Activated CD4-positive, alpha-beta T cell treated with anti-CD3 and anti-CD28 coated beads, Interleukin-2, amount 50 U/mL, for 1 hour (primary cell): ENCODE measurements at places on chromosomes 3 and 15.

- peak; percentile 45 for DNase-seq
Measured at GRCh38 chr3:127694467-127695215, 21.9 kb downstream of the ABTB1 start.

- DNase-seq = no peak
Measured at GRCh38 chr15:39579487-39580116, 1.3 kb upstream of the THBS1 start.

DNA sequence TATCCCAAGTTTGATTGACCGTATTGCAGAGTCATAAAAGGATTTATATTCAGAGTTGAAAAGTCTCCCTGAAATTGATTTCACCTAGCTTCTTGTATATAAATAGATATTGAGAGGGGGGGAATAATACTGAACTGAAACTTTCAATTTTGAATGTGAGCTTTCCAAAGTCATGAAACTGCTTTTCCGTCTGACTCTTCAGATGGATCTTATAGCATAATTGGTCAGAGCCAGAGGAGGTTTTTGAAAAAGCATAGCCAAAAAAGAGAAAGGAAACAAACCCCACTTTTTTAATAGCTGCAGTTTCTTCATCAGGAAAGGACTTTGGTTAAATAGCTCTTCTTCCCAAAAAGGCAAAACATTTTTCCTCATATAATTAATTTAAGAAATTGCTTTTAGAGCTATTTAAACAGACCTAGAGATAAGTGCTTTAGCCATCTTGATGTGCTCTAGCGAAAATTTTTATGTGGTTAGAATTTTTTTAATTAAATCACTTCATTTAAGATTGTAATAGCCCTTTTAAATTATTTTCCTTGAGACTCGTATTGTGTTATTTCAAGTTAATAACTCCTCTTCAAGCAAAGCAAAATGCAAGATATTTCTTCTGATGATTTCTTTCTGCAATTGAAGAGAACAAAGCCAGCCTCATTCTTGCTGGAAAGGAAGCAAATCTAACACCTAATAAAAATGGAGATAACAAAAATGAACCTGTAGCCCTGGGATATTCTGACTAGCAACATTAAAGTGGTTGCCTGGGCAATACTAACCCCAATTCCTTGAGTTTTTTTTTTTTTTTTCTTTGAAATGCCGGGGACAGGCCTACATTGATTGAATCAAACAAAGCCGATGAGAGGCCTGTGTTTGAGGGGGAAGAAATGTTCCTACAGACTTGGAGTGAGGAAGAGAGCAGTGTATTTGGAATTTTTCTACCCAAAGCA, 173.6 kb downstream of the PTPRG start:
- no peak for DNase-seq

- DNase-seq = no peak
Measured at GRCh38 chr3:127615631-127616305, 13.2 kb upstream of the PODXL2 start.

- DNase-seq = no peak
Measured at GRCh38 chr3:98540346-98540745, 8.6 kb downstream of the GPR15 start.

GRCh38 chr15:83248151-83249029, 36.1 kb downstream of the BNC1 start:
- no peak for DNase-seq

DNA sequence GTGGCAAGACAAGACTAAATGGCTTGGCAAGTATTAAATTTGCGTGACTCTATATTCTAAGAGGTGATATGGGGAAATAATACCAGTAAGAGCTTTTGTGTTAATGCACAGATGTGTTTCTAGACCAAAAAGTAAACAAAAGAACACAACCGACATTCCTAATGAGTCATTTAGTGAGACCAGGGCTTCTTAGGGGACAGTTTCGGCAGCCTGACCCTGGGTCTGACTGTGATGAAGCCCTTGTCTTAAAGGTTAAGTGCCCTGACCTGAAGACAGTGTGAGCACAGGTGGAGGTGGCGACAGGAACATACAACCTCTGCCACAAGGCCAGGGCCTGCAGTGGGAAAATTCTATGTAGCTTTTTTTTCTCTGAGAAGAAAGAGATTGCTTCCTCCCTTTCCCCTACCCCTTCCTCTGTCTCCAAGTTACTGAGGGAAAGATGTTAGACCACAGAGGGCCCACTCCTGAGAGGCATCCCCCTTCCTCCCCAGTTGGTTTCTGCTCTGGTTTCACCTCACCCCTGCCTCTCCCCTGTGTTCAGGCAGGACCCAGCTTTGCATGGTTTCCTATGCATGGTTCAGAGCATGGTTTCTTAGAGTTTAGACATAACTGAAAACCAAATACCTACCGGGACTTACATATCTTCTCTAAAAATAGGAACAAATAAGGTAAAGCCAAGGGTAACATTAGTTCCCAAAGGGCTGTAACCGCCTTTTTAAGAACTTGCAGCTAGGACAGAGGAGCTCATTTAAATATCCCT, 24.8 kb upstream of the CMTM7 start:
- no peak for DNase-seq

DNA sequence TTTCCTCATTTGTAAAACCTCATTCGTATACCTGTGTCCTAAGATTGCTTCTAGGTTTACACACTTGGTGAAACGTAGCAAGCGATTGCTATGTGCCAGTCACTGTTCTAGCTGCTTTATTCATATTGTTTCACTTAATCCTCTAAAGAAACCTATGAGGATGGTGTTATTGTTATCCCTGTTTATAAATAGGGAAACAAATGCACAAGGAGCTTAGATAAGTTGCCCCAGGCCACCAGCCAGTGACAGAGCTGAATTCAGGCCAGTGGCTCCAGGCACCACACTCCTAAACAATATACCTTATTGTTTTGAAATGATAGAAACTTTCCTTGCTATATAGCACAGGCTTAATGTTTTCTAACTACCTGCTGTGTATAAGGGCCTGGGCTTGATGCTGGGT, 44.0 kb downstream of the LPP start:
- DNase-seq = no peak

GRCh38 chr3:51927061-51927977, 14.4 kb downstream of the RRP9 start:
- DNase-seq = no peak

DNA sequence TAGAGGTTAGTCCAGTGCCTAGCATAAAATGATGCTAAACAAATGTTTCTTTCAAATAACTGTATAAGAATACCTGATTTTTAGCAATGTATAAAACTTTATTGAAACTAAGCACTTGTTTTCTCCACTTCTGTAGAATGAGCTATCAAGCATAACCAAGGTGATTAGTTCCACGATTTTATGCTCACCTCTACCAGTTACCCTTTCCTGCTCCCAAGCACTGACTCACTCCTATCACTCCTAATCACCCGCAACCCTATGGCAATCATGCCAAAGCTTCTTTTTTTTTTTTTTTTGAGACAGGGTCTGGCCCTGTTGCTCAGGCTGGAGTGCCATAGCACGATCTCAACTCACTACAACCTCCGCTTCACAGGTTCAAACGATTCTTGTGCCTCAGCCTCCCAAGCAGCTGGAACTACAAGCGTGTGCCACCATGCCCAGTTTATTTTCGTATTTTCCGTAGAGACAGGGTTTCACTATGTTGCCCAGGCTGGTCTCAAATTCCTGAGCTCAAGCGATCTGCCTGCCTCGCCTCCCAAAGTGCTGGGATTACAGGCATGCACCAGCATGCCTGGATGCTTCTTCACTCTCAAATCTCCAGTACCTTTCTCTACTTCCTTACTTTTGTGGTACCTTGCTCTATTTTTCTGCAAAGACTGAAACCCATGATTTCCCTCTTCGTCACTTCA, 3.9 kb downstream of the HSPBAP1 start:
- DNase-seq = no peak

- DNase-seq = no peak
Measured at GRCh38 chr3:95123104-95123503, 1060.2 kb downstream of the NSUN3 start.

GRCh38 chr3:53473422-53473821, 21.0 kb upstream of the CACNA1D start:
- no peak for DNase-seq

GRCh38 chr3:34219556-34219955, 421.1 kb downstream of the PDCD6IP start:
- no peak for DNase-seq

DNA sequence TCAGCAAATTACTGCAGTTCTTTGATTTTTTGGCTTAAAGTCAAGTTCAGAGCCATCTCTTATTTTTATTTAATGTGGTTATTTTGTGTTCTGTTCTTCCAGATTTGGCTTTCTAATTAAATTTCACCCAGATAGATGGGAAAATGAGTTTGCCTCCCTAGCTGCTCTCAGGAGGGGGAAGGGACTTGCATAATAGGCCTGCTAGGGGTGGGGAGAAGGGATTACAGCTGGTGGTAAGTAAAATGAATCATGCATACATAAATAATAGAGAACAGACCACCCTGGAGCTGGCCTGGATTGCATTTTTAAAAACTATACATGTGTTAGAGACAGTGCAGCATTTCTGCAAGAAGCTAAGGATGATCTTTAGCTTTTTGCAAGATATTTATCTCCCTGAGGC, 3.9 kb upstream of the PXYLP1 start:
- no peak for DNase-seq

- DNase-seq = no peak
Measured at GRCh38 chr3:58074116-58074715, 66.0 kb downstream of the FLNB start.

GRCh38 chr3:31035681-31036080, 141.2 kb upstream of the GADL1 start:
- DNase-seq = no peak

DNA sequence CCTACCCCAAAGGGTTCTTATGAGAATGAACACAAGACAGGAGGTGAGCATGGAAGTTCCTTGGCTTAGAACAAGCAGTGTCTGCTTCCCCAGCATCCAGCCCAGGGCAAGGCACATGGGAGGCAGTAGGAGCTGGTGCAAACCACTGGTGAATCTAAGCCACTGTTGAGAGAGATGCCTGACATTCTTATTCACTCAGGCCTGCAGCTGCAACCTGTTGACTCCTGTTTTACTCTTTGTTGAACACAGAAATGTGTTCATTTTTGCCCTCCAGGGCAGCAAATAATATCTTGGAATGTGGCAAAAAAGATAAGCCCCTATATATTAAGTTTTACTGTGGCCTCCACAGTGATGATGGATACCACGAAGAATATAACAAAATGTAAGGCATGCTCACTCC, 8.9 kb upstream of the PAK6 start:
- DNase-seq = no peak

GRCh38 chr3:118501152-118501551, 533.5 kb downstream of the IGSF11 start:
- no peak for DNase-seq

DNA sequence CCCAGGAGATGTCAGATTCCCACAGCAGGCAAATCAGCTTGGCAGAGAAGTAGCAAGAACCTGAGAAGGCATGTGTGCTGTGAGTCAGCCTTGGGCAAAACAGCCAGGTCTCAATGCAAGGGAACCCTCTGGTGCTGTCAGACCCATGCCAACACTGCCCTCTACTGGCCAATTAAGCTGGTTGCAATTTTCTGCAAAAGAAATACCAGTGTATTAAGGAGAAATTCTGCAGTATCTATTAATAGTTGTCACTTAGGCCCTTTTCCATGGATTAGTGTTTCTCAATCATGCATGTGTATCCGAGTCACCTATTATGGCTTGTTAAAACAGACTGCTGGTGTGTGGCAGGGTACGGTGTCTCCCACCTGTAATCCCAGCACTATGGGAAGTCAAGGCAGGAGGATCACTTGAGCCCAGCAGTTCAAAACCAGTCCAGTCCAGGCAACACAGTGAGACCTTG, 26.2 kb downstream of the MAP4 start:
- peak; percentile 65 for DNase-seq

GRCh38 chr3:23856286-23856685, 50.5 kb downstream of the UBE2E1 start:
- no peak for DNase-seq

GRCh38 chr3:79423417-79423816, 344.4 kb downstream of the ROBO1 start:
- no peak for DNase-seq

DNA sequence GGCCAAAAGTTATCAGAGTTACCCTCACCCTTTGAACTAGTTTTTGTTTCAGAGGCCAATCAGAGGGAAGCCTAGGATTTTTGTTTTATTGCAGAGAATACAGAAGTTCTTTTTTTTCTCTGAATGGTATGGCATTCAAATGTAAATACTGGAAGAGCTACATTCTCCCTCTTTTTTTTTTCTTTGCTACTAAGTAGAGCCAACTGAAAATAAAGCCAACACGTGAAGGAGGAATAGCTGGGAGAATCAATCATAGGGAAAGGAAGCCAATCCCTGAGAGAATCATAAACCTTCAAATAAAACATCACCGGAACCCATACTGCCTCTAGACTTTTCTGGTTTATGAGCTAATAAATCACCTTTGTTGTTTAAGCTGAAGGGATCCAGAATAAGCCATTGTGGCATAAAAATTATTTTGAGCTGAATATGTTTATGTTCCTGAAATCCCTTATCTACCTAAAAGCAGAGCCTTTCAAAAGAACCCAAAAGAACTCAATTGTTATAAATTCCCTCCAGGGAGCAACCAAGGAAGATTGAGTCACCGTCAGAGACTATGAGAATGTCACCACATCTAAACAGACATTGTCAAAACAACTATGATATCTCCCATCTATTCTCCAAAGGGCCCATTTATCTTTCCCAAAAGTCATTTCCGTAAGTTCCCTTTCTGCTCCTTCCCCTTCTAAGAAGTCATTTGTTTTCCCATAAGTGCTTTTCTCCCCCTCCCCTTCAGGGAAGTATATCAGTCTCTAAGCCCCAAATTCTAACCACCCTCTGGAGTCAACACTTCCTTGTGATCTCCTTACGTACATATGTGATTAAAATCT, 3.8 kb upstream of the ZNF280D start:
- DNase-seq = no peak

DNA sequence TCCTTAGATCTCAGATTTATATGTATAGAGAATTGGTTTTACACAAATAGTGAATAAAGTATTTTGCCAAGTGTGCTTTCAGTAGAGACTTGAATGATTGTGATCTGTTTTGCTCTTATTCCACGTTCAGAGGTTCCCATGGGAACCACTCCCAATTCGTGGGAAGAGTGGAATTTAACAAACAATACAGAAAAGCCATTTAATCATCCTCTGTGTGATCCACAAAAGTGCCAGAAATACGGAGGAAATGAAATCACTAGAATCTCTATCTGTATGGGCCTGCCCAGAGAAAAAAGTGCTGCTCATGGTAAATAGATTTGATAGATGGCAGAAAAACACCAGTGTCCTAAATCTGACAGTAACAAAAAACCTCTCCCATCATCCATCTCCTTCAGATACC, 56.0 kb downstream of the CNTN4 start:
- no peak for DNase-seq

GRCh38 chr3:71064956-71065763, 518.4 kb downstream of the FOXP1 start:
- DNase-seq = peak; percentile 73
